Stimulated activated CD4-positive, alpha-beta T cell treated with anti-CD3 and anti-CD28 coated beads, Interleukin-1b, Interleukin-23, amount 100 ng/mL, for 24 hours (primary cell): ENCODE measurements at places on chromosomes 3 and 15.
A peak's percentile ranks its signal among the peaks of the same experiment; 100 is the strongest.

DNA sequence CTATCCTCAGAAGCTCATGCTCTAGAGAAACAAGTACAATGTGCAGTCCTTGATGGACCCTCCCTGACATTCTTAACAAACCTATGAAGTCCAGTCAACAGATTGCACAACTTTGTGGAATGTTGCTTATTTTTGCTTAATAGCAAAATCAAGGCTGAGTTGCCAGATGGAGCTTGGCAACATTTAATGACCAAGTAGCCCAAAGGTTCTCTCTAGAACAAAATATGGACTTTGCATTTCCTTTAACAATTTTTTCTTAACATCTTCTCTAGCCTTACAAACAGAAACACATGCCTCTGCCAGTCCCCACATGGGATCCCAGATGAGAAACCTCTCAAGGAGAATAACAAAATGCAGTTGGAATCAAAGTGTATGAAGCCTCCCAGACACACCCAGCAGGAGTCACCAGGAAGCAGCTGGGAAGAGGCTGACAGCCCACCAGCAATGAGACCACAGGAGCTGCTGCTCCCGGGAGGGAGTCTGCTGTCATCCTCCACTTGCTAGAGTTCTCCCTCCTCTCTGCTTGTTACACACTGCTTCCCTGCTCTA is 422.5 kb upstream of the CDIN1 start:
- no peak for DNase-seq

GRCh38 chr15:63135281-63135680 is 13.6 kb downstream of the LACTB start:
- no peak for DNase-seq

- no peak for DNase-seq
Measured at GRCh38 chr3:169008776-169009358, 654.6 kb downstream of the MECOM start.

DNA sequence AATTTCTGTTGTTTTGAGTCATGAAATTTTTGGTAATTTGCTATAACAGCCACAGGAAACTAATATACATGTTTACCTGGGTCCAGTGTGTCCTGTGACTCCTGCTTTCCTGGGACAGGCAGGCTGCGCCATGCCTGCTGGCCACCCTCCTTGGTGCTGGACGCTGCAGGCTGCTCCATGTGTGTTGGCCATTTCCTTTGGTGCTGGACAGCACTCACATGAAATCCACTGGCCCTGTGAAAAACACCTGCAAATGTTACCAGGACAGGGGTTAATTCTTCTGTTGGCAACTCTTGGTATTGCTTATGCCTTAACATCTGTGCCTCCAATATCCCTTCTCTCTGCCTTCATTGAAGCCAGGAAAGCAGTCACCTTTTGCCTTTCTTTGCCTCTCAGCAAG is 86.9 kb upstream of the ATP10A start:
- no peak for DNase-seq

GRCh38 chr3:31412832-31413231 is 119.9 kb upstream of the STT3B start:
- no peak for DNase-seq

GRCh38 chr3:125957674-125958510 is 11.1 kb upstream of the ROPN1B start:
- no peak for DNase-seq

DNA sequence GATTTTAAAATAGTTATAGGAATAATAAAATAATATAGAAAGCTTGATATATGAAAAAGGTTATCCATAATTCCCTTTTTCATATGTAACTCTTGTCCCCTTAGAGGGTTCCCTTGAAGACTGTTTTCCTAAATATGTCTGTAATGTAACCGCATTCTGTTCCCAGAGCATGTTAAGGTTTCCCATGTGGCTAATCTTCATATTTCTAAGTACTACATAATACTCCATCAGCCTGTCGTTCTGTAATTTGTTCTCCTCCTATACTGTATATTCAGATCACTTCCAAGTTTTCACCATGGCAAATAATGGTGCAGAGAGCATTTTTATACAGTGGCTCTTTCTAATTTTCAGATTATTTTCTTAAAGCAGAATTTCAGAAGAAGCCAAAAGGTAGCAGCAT is 6.7 kb downstream of the NMNAT3 start:
- DNase-seq, result no peak

- no peak for DNase-seq
Measured at GRCh38 chr15:70018646-70019600, 78.8 kb downstream of the TLE3 start.

DNA sequence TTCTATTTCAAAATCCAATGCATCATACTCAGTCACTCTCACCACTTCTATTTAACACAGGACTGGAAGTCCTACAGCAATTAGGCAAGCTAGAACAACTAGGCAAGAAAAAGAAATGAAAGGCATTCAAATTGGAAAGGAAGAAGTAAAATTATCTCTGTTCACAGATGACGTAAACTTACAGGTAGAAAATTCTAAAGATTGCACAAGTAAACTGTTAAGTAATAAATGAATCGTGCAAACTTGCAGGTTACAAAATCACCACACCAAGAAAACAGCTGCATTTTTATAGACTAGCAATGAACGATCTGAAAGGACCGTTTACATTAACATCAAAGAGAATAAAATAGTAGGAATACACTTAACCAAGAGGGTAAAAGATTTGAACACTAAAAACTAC is 36.2 kb downstream of the CHST2 start:
- no peak for DNase-seq

GRCh38 chr3:9397906-9398699 is 688 bp downstream of the SETD5 start:
- DNase-seq, result no peak

- no peak for DNase-seq
Measured at GRCh38 chr15:93985176-93985575, 246.2 kb upstream of the MCTP2 start.

DNA sequence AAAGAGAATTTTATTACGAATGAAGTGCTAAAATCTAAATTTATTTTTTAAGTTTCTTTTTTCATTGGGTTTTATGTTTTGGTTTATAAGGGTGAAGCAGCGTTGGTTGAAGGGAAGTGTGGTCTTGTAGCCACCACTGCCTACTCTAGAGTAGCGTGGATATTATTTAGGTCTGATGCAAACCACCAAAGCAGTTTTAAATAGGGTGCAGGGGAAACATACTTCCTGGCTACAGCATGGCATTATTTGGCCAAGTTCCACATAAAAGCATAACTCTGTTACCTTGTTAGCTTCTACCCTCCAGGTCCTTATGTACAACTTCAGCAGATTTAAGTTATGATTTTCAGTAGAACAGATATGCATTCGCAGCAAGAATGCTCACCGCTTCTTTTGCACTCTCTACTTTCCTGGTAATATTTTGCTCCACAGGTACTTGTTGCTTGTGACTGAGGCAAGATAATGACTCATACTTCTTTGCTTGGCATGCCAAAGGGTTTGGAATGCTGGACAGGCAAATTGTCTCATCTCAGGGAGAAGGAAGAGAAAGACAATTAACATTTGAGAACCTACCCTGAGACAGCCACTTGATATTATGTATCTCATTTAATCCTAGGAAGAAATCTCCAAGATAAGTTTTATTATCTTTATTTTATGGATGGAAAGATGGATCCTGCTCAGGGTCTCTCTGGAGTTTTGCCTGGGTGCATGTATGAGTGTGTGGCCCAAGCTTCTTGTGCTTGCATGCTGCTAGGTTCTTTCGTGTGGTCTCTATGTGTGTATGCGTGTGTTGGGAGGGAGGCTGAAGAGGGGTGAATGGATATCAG is 5.4 kb downstream of the TGFBR2 start:
- DNase-seq, result no peak

- DNase-seq, result no peak
Measured at GRCh38 chr3:183313351-183313750, 60.3 kb downstream of the B3GNT5 start.

DNA sequence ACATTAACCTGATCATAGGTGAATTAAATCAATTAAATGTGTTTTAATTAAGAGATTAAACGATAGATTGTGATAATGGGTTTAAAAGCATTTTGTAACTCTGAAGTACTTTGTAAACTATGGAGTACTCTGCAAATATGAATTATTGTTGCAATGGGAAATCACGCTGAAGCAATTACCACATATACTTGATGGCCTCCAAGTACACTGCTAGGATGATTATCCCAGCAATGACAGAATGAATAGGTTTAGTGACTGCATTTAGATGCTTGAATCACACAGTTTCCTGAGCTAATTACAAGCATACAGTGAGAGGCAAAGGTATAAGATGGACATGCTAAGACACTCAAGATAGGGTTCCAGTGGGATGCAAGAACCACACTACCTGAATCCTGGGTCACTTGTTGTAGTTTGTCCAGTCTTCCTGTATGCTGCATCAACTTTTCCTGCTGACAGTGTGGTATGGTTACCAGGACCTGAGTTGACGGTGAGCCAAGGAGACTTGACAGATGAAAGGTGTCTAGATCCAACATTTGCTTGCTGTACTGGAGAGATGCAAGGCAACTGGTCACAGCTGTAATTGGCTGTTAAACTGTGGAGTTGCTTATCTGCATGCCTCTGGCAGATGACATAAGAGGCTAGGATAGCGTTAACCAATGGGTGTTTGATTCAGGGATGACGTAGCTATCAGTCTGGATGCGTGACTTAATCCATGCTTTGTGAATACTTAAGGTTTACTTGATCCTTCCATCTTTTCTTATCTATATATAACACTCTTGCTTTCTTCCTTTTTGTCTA is 38.0 kb downstream of the RNF13 start:
- DNase-seq, result no peak

GRCh38 chr3:113247675-113248458 is 36.5 kb downstream of the BOC start:
- no peak for DNase-seq

- no peak for DNase-seq
Measured at GRCh38 chr15:68310178-68310803, 32.7 kb downstream of the FEM1B start.

GRCh38 chr3:187678726-187679268 is 8.6 kb upstream of the SST start:
- peak; percentile 20 for DNase-seq

GRCh38 chr3:23146163-23146562 is 57.0 kb upstream of the UBE2E2 start:
- no peak for DNase-seq

- DNase-seq, result no peak
Measured at GRCh38 chr3:110727056-110727455, 344.6 kb upstream of the NECTIN3 start.

- DNase-seq, result no peak
Measured at GRCh38 chr3:78402720-78403119, 1362.8 kb downstream of the ROBO2 start.

DNA sequence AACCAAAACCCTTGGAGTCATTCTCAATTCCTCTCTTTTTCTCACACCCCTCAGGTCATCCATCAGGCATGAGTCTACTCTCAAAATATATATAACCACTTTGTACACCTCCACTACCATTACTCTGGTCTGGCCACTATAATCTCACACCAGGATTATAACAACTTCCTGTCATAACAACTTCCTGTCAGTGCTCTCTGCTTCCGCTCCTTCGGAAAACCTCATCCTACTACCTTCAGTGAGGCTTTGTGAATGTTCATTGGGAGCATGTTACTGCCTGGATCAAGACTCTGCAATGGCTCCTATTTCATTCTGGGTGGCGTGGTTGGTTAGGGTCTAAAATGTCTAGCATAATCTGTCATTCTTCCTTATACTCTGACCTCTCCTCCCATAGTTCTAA is 447.4 kb downstream of the MAGI1 start:
- no peak for DNase-seq

DNA sequence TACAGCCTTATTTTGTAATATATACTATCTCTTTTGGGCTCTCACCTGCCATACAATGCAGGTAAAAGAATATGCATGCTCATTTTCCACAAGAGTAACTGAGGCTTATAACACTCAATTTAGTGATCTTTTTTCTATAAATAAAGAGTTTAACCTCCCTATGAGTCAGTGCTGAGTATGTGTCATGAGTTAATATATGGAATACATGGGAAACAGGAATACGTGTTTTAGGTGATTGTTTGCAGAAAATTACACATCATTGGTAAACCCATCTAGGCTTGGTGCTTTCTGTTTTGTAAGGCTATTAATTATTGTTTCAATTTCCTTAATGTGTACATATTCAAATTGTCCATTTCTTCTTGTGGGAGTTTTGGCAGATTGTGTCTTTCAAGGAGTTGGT is 411.3 kb downstream of the GRM7 start:
- DNase-seq, result no peak

DNA sequence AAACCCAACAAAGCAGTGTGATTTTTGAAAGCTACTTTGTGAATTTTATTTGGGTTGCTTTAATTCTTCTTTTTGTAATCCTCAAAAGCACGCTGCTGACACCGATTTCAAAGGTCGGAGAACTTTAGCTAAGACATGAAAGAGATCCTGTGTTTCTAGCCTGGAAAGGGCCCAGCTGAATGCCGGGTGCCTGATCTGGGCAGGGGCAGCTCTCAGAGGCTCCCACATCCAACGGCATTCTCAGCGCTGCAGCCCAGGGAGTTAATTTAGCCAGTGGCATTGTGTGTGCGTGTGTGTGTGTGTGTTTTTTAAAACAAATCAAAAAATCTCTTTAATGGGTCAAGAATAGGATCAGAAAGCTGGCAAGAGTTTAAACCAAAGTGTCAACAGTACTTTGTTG is 6.6 kb downstream of the RBP1 start:
- no peak for DNase-seq

- no peak for DNase-seq
Measured at GRCh38 chr3:170296703-170297102, 60.8 kb upstream of the SKIL start.

- no peak for DNase-seq
Measured at GRCh38 chr15:39511000-39511915, 69.6 kb upstream of the THBS1 start.

DNA sequence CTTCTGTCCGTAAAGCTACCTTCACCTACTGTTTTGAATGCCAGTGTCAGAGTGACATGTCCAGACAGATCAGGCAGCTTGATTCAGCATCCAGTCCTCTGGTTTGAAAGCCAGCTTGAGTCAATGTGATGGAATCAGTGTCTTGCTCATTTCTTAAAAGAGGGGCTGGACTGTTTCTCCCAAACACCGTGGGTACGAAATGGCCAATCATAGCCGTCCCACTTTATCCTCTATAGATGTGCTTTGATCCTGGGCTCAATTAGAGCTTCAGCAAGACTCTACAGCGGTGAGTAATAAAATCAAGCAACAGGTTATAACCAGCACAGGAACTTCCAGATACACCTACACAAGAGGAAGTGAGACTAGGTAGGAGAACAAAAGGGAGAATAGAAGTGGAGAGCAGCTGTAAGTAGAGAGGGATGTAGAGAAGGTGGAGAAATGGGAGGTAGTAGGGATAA is 17.0 kb upstream of the OR5K1 start:
- DNase-seq, result no peak
